ENCODE measurements at places on chromosomes 5 and 9. TPM values are rescaled to one million over a fixed set of nuclear protein-coding genes. Genes with fewer than 3 reads are reported as not detected.

- H3K27me3 ChIP-seq, result no peaks in the 10 kb centered on the region
- no peaks in the 10 kb centered on the region for H3K36me3 ChIP-seq
- no peak overlapping the region for H3K4me3 ChIP-seq
- H3K27ac ChIP-seq, result no peak overlapping the region
- DNase-seq, result no peak
- no peaks in the 10 kb centered on the region for H3K4me1 ChIP-seq
Measured at GRCh38 chr9:18485714-18486113, 11.8 kb downstream of the ADAMTSL1 start.

- no peaks in the 10 kb centered on the region for H3K36me3 ChIP-seq
- H3K4me1 ChIP-seq, result no peaks in the 10 kb centered on the region
- no peak for DNase-seq
- no peak overlapping the region for H3K4me3 ChIP-seq
- H3K27ac ChIP-seq, result no peak overlapping the region
- no peaks in the 10 kb centered on the region for H3K27me3 ChIP-seq
Measured at GRCh38 chr5:131943916-131944315, 1.5 kb downstream of the MEIKIN start.

GRCh38 chr9:76835571-76836283 is 70.2 kb downstream of the PRUNE2 start:
- no peak for DNase-seq
- H3K4me1 ChIP-seq, result peaks cover 15% of the 10 kb centered on the region
- H3K27ac ChIP-seq, result peak overlapping the region; percentile 48
- no peaks in the 10 kb centered on the region for H3K36me3 ChIP-seq

ANKRD31 gene
- 0.59 TPM for total RNA-seq

PPP1R2B gene
- total RNA-seq, result 0.21 TPM

- H3K36me3 ChIP-seq, result no peaks in the 10 kb centered on the region
- H3K27me3 ChIP-seq, result no peaks in the 10 kb centered on the region
- no peak for DNase-seq
- H3K4me1 ChIP-seq, result peaks cover 1% of the 10 kb centered on the region
Measured at GRCh38 chr5:170528976-170529375, 25.2 kb downstream of the KCNIP1 start.

GRCh38 chr5:6858419-6858818 is 145.2 kb downstream of the TENT4A start:
- no peak for DNase-seq
- H3K4me1 ChIP-seq, result no peaks in the 10 kb centered on the region
- no peak overlapping the region for H3K27ac ChIP-seq
- H3K27me3 ChIP-seq, result no peaks in the 10 kb centered on the region

DNA sequence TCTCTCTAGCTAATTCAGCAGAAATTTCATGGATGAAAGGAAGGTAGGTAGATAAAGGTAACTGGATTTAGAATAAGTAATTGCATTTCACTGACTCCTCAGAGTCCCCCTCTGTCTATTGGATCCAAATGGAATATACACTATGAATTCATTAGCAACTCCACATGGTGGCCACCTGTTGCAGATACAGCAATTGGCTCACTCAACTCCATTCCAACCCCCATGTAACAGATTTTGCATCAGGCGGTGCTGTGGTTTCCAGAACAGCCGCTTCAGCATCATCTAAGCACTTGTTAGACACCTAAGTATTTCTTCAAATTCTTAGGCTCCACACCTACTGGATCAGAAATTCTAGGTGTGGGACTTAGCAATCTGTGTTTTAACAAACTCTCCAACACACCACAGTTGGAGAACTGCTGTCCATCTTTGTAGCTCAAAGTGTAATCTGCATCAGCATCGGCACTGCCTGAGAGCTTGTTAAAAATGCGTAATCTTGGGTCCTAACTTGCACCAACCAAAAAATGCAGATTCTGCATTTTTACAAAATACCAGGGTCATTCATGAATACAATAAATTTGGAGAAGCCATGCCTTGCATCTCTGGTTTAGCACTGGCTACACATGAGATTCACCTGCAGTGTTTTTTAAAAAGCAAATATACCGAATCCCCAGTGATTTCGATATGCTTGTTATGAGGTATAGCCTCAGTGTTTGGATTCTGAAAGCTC is 413.8 kb upstream of the CD180 start:
- no peaks in the 10 kb centered on the region for H3K27me3 ChIP-seq
- no peak for DNase-seq
- H3K4me3 ChIP-seq, result no peak overlapping the region
- H3K27ac ChIP-seq, result no peak overlapping the region

FBN2 gene
- 18.4 TPM for total RNA-seq

TAL2 gene
- not detected for total RNA-seq

DNA sequence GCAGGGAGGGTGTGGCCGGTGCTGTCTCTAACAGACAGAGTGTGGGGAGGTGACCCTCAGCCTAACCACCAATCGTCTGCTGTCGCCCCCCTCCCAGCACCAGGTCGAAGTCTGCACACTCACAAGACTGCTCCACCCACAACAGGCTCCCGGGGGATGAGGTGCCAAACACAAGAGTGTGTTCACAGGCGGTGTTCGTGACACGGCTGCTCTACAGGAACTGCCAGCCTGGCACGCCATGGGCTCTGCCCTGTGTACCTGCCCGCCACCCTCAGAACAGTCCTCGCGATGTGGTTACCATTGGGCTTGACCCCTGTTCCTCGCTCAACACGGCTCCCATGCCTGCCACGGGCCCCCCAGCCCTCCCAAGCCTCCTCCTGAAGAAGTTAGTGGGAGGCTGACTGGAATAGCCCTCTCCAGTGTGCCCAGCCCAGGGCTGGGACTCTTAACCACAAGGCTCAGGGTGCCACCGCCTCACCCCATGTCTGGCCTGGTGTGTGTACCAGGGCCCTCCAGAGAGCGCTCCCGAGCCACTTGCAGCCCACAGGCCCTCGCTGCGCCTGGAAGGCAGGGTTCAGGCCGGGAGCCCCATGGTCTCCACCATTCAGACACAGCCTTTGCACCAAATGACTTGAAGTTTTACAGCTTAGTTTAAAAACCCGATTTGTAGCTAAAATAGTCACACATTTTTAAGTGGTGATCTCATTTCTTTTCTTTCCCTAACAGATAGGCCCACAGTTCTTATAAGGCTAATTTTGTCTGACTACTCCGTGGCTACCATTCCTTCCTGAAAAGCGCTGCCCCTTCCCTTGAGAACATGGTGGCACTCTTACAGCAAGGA is 102.5 kb downstream of the CAMSAP1 start:
- 0 out of 2 replicates have a peak, but pooled peaks cover under 1% of the 10 kb centered on the region for H3K36me3 ChIP-seq
- H3K27ac ChIP-seq, result no peak overlapping the region
- H3K4me1 ChIP-seq, result no peaks in the 10 kb centered on the region
- H3K4me3 ChIP-seq, result no peak overlapping the region

SLU7 gene
- total RNA-seq, result 33.2 TPM
